Adrenal gland (tissue), 19 donors: ENCODE measurements at places on chromosomes 4 and X.

GRCh38 chrX:111506826-111507225, 4.6 kb upstream of the SERTM2 start:
- no peak for DNase-seq

DNA sequence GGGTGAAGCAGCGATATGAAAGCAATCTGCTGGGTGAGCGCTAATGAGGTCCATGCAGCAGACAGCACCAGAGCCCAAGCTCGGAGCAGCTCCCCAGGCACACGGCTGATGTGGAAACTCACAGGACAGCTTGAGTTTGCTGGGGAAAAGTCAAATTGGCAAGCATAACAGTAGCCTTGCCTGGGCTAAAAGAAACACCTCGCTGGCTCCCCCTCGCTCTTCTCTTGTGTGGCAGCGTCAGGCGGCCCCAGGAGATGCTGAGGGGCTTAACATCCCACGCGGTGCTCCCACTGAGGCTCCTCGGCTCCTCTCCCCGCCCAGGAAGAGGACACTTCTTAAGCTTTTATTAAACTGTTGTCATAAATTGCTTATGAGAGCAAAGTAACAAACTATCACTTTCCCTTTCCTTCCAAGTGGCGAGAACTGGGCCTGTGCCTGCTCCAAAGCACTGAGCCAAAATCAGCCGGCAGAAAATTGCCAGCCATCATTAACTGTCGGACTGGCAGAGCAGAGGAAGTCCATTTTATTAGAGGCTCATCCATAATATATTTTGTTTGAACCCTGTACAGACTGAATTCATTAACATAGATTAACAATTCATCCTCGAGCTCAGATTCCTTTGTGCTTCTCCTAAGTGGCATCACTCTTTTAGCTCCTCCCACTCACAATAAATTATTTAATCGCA, 111.4 kb downstream of the TSPAN5 start:
- peak; percentile 22 for DNase-seq

DNA sequence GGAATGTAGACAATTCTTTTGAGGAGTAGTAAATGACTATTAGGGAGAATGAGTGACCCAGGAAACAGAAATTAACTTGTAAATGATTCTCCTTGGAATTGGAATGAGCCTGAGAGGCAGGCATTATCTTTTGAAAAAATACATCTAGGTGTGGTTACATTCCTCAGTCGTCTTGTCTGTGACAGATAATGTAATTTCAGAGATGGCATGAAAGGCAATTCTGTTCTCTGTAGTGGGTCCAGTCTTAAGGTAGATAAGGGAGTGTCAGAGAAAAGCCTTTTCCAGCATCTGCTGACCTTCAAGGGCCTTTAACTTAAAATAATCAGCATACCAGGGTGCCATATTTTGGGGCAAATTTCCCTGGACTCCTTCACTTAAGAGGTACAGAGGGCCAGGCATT, 35.1 kb downstream of the HERC6 start:
- DNase-seq: no peak

DNA sequence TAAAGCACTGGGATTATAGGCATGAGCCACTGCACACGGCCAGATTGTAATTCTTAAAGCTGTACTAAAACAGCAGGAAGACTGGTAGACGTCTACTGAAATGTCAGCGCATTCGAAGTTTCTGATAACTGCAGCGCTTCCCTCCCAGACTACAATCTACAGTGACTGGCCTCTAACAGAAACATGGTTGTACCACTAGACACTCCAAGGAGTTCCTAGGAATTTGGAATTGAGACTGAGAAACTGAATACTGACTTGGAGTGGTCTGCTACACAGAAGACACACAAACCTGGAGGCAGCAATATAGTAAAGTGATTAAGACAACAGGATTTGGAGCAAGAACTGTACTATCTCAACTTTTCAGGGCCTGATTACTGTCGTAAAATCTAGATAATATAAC, 937 bp downstream of the HELQ start:
- DNase-seq: peak; percentile 13

GRCh38 chrX:107723511-107723910, 52.1 kb downstream of the TSC22D3 start:
- DNase-seq: no peak

- no peak for DNase-seq
Observed at GRCh38 chr4:141127884-141128283, 5.4 kb downstream of the RNF150 start.

DNA sequence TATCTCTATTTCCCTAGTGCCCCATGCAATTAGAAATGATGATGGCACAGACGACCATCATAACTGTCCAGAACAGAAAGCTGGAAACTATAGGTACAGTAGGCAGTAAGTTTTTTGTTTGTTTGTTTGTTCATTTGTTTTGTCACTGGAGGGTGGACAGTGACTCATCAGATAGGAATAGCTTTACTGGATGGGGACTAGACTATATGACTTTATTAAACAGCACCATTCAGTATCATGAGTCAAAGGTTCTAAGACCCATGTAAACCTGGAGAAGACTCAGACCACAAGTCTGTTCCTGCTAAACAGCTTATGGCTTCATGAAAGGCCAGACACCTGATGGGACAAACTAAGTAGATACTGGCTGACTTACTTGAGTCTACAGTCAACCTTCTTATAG, 38.4 kb downstream of the PLAC1 start:
- DNase-seq: no peak

GRCh38 chr4:123412700-123413512, 16.3 kb downstream of the SPRY1 start:
- no peak for DNase-seq

GRCh38 chr4:80076681-80077080, 3.7 kb upstream of the ANTXR2 start:
- DNase-seq: no peak

GRCh38 chrX:73647632-73648322, 84.8 kb downstream of the CHIC1 start:
- no peak for DNase-seq

GRCh38 chrX:9285342-9285771, 179.5 kb upstream of the TBL1X start:
- no peak for DNase-seq

DNA sequence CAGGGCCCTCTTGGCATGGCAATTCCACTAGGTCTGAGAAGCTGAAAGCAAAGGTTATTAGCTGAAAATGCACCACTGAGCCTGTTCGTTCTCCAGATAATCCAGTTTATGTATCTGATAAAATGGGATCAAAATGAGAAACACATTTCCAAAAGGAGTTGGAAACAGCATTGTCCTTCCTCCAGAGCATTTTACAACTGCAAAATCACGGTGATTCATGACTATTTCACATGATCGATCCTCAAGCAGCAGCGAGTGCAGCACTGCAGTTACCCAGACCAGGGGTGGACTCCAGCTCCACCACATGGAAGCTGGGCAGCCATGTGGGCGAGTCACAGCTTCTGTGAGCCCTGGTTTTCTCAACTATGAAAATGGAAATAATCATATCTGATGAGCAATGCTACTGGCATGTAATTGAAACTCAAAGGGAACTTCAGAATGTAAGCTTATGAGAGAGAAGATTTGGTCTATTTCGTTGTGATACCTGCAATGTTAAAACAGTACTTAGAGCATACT, 78.7 kb upstream of the MSX1 start:
- DNase-seq: no peak

- no peak for DNase-seq
Observed at GRCh38 chr4:57147335-57148060, 37.3 kb upstream of the IGFBP7 start.

DNA sequence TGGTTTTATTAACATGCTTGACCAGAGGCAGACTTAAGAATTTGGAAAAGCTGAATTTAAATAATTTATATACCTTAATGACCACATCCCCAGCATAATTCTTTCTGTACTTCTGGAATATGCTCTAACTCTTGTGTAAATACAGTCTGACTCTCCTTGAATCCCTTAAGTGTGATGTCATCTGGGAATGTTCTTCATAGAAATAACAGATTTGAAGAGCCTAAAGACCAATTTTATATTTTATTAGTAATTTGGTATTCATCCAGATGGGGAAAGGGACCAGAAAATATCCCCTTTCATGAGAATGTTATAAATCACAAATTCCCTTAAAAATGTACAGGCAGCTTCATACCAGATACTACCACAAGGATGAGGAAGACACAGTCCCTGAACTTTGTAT, 58.3 kb downstream of the KCNIP4 start:
- no peak for DNase-seq

GRCh38 chrX:63424063-63424462, 72.9 kb upstream of the SPIN4 start:
- DNase-seq: no peak

DNA sequence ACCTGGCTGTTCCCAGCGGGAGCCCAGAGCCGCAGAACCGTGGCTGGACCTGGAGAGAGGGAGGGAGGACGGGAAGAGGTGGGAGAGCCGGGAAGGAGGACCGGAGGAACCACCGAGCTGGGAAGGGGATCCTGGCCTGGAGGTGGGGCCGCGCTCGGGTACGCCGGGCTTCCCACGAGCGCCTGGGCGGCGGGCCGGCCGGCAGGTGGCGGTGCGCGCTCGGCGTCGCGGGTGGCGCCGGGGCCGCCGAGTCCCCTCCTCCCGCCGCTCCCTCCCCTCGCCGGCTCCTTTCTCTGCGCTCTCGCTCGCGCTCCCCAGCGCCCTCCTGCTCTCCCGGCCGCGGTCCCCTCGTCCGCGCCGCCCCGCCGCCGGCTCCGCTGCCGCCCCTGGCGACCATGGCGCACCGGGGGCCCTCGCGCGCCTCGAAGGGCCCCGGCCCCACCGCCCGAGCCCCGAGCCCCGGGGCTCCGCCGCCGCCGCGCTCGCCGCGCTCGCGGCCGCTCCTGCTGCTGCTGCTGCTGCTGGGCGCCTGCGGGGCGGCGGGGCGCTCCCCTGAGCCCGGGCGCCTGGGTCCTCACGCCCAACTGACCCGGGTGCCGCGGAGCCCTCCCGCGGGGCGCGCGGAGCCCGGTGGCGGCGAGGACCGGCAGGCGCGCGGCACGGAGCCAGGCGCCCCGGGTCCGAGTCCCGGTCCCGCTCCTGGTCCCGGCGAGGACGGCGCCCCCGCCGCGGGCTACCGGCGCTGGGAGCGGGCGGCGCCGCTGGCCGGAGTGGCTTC, at the start of gene SORCS2:
Gene SORCS2 (plus strand): TSS at position 287 of the 778 bp plus-strand sequence.
- peak; percentile 65 for DNase-seq

GRCh38 chrX:103847174-103847870, 15.3 kb upstream of the RAB9B start:
- no peak for DNase-seq

GRCh38 chr4:683982-684622, 4.8 kb downstream of the SLC49A3 start:
- peak; percentile 85 for DNase-seq

GRCh38 chr4:129138810-129139496, 43.0 kb downstream of the C4orf33 start:
- no peak for DNase-seq

DNA sequence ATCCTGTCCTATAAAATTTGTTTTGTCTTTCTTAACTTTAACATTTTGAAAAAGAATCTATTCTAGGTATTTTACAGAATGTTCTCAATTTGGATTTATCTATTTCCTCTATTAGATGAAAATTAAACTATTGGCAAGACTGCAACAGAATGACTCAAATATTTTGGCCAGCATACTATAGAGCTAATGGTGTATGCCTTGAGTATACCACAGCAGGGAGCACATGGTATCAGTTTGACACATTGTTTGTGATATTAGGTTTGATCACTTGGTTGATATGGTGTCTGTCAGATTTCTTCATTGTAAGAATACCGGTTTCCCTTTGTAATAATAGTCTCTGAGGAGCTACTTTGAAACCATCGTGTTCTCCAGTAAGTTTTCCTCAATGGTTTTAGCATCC, 87.8 kb upstream of the NPNT start:
- no peak for DNase-seq

DNA sequence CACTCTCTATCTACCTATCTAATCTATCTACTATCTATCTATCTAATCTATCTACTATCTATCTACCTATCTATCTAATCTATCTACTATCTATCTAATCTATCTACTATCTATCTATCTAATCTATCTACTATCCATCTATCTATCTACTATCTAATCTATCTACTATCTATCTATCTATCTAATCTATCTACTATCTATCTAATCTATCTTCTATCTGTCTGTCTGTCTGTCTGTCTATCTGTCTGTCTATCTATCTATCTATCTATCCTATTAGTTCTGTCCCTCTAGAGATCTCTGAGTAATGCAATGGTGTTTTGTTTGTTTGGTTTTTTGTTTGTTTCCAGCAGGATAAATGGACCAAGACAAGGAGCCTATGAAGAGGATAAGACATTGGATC, 9.4 kb upstream of the ASMTL start:
- no peak for DNase-seq

- peak; percentile 23 for DNase-seq
Observed at GRCh38 chr4:119025420-119025819, 110.2 kb upstream of the MYOZ2 start.

DNA sequence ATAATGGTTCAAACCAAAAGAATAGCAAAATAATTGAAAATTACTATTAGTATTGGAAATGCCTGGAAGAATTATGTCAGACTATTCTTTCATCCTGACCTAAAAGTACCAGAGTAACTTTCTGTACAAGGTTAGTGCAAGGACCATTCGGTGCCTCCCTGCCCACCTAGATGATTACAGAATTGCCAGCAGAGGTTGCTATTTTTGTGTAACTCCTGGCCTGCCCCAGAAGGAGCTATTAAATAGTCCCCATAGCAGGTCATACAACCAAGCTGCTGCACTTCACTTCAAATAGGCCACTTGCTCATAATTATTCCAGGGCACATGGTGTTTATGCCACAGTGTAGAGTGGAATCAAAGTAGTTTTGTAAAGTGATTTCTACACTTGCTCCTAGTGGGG, 831.1 kb upstream of the PABPC4L start:
- no peak for DNase-seq

- no peak for DNase-seq
Observed at GRCh38 chrX:26915064-26915463, 548.1 kb downstream of the PPP4R3C start.

GRCh38 chrX:50072110-50072509, 128.7 kb downstream of the AKAP4 start:
- DNase-seq: no peak

- DNase-seq: no peak
Observed at GRCh38 chr4:20761382-20761781, 61.1 kb downstream of the PACRGL start.

- DNase-seq: peak; percentile 59
Observed at GRCh38 chr4:170089274-170089667, 485 bp downstream of the AADAT start.

- DNase-seq: no peak
Observed at GRCh38 chr4:61918987-61919386, 718.9 kb downstream of the ADGRL3 start.

DNA sequence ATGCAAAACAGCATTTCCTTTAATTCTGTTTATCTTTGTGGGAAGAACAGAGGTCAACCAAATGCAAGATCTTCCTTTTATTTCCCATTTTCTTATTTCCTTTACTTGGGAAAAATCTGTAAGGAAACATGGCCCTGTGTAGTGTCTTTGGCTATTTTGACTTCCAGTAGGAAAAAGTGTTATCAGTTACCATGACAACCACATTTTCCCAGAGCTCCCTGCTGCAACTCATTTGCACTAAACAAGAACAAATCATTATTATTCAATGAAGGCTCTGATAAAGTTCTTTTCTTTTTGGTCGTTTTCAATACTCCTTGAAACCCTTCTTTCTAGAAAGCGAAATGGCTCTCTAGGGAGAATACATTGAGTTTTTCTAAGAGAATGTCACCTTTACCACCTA, 117.2 kb upstream of the DDX53 start:
- DNase-seq: no peak
